Kasumi-1 (cell line): ENCODE measurements at places on chromosomes 3 and 15.
A peak's percentile ranks its signal among the peaks of the same experiment; 100 is the strongest.

- peak; percentile 12 for DNase-seq
These were observed 440 bp downstream of the PRTG start for GRCh38 chr15:55742498-55742926.

DNA sequence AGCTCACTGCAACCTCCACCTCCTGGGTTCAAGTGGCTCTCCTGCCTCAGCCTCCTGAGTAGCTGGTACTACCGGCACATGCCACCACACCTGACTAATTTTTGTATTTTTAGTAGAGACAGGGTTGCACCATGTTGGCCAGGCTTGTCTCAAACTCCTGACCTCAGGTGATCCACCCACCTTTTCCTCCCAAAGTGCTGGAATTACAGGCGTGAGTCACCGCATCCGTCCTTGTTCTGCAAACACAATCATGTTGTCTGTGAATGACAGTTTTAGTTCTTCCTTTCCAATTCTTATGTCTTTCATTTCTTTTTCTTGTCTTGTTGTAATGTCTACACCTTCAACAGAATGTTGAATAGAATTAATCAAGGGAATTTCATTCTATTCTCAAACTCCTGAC, 16.3 kb upstream of the SMCO1 start:
- DNase-seq: no peak

DNA sequence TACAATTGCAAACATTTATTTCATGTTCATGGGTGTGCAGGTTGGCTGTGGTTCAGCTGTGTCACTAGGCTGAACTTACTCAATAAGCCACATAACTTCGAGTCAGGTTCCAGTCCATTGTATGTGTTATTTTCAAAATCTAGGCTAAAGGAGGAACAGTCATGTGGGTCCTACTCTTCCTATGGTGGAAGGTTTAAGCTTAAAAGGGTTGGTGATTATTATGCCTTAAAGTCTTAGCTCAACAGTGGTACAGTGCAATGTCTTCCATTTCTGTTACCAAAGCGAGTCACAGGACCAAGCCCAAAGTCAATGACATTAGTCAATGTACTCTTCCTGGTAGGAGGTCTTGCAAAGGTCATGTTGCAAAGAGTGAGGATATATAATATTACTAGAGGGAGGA, 78.2 kb downstream of the ATG7 start:
- DNase-seq: no peak

GRCh38 chr3:134854254-134854653, 59.2 kb downstream of the EPHB1 start:
- DNase-seq: no peak

GRCh38 chr3:73098873-73099272, 37.4 kb downstream of the EBLN2 start:
- DNase-seq: peak; percentile 37

- no peak for DNase-seq
These were observed 1.9 kb upstream of the LOXL1 start for GRCh38 chr15:73924171-73924921.

GRCh38 chr3:26840272-26840870, 217.8 kb downstream of the LRRC3B start:
- no peak for DNase-seq

- no peak for DNase-seq
These were observed 120.8 kb downstream of the STAG1 start for GRCh38 chr3:136631424-136631823.

DNA sequence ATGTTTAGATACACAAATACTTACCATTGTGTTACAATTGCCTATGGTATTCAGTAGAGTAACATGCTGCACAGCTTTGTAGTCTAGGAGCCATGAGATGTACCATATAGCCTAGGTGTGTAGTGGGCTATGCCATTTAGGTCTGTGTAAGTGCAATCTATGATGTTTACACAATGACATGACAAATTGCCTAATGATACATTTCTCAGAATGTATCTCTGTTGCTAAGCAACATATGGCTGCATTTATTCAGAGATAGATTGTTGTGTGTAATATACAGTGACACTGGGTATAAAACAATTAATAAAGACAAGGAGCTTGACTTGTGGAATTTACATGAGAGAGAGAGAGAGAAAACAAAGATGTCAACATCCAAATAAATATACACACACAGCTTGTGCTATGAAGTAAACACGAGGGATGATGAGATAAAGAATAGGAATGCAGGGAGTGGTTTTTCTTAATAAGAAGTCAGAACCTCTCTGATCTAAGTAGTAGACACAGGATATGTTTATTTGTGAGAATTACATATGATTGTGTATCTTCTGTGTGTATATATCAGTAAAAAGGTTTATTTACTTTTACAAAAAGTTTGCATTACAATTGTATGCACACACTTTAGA, 110.0 kb downstream of the KCNAB1 start:
- no peak for DNase-seq

- DNase-seq: no peak
These were observed 128.6 kb downstream of the MYLK start for GRCh38 chr3:123755501-123755900.

DNA sequence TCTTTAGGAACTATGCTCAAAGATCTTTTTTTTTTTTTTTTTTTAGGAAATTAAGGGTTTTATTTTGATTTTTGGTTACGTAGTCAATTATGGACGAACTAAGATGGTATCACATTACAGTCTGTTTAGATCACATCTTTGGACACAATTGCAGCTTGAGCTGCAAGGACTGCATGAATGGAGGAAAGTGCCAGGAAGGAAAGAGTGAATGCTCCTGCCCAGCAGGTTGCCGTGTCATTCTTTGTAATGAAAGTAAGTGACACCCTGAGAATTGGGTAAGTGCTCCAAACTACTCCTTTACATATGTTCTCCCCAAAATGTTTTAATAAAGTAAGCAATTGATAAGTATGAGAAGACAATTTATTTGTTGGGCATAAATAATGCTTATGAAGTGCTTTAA, 716.5 kb upstream of the GOLIM4 start:
- DNase-seq: no peak

DNA sequence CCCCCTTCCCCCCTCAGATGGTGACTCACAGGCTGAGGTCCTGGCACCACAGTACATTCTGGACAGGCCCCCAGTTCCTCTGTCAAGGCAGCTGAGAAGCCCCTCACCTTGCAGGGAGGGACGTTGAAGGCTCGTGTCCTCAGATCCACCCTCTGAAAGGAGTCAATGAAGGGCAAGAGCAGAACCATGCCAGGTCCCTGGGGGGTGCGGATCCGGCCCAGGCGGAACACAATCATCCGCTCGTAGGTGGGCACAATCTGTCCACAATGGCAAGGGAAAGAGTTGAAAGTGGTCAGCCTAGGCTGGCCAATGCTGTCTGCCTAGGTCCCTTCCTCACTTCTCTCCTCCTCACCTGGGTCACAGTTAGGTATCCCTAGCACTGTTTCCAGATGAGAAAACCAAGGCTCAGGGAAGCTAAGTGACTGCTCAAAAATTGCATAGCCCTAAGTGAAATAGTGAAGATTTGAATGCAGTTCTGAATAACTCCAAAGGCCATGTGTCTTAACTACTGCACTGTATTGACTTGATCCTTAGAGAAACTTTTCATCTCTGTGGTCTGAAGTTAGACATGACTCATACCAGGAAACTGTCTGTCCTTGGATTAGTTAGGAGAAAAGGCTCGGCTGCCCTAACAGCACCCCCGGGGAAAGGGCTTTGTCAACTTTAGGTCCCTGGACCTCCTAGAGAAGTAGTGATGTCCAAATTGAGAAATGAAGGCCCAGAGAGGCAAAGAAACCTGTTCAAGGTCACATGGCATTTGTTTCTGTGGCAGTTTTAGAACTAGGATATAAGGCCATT, 2.9 kb downstream of the STOML1 start:
- peak; percentile 32 for DNase-seq

DNA sequence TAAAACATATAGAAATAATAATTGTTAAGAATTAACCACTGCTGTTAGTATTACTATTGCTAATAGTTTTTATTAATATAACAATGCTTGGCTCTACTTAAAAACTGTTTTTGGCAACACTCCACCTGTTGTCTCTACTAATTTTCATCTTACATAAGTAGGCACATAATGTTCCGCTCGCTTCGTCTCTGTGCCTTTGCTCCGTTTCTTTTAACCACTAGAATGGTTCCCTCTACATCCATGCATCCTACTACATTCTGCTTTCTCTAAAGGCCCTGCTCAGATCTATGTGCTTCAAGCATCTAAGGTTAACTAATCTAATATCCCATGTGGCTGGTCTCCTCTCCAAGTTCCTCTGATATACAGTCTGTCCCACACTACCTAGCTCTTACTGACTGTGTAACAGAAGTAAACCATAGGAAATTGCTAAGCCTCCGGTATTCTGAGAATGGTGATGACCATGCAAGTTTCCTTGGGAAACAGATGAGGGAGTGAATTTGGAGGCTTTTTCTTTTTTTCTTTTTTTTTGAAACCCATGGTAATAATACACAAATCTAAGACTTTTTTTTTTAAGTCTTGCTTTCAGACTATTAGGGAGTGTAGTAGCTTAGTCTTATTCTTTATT, 138.3 kb downstream of the P3H2 start:
- no peak for DNase-seq

GRCh38 chr15:67107014-67107812, 41.8 kb downstream of the SMAD3 start:
- DNase-seq: no peak

DNA sequence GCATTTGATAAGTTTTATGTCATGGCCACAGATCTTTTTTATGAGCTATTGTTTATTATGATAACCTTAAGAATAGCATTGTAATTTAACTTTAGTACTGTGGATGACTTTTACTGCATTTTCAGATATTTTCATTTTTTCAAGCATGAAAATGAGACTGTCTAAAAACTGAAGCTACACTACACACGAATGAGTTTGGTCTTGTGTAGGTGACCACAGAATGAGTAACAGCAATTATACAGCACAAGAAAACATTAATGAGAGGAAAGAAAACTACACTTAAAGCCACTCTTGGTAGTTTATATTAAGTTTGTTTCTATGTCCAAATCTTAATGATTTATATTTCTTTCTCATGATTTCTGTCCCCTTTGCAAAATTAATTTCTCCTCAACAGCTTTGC, 809.2 kb downstream of the NAALADL2 start:
- no peak for DNase-seq

GRCh38 chr15:72540606-72541237, 66.6 kb downstream of the ARIH1 start:
- DNase-seq: no peak

DNA sequence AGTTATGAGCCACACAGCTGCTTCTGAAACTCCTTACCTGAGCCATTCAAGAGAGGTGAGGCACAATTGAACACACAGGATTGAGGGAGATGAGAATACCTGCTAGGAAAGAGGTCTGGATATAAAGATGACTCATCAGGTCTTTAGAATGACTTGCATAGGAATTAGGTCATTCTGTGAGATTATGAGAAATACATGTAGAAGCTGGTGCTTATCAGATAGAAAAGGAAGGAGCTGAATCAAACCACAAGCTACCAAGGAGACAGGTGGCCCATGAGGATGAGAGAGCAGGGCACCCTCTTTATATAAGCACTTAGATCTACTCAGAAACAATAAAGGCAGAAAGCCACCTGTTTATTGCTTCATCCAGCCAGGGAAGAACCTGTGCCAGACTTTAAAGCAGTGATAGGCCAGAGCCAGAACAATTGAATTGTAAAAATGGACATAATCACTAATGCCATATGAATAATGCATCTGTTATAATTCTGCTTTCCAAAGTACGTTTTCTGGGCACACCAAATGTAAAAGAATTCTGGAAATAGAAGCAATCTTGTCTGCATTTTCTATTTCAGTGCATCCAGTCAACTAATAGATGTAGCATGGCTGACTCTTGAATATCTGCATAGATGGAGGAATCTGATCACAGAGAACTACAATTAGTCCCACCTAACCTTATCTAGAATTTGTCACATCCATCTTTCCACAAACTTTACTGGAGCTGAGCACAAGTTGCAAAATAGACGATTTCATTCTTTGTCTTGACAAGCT, 74.9 kb downstream of the PIK3R4 start:
- no peak for DNase-seq

DNA sequence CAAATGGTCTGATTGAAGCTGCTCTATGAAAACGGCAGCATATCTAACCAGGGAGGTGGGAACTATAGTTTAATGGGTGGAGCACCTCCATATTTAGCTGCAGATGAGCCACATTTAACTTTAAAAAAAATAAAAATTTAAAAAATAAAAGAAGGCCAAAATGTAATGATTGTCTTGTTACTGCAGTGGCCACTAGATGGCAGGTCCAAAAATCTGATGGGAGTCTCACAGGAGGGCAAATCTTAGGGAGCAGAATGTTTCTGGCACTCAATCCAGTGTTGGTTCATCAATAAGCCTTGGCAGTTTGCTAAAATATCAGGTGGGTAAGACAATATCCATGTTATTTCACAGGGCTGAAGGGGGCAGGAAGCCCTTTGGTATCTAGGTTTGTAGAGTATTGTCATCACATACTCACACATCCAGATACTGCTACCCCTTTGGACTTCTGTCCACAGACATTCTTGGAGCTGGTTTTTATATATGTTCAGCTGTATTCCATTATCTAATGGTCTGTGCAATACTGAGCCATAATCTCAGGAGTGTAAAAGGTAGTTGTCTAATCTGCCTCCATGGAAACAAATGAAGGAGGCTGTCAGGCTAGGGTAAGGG, 233.3 kb downstream of the TIGIT start:
- DNase-seq: peak; percentile 40

DNA sequence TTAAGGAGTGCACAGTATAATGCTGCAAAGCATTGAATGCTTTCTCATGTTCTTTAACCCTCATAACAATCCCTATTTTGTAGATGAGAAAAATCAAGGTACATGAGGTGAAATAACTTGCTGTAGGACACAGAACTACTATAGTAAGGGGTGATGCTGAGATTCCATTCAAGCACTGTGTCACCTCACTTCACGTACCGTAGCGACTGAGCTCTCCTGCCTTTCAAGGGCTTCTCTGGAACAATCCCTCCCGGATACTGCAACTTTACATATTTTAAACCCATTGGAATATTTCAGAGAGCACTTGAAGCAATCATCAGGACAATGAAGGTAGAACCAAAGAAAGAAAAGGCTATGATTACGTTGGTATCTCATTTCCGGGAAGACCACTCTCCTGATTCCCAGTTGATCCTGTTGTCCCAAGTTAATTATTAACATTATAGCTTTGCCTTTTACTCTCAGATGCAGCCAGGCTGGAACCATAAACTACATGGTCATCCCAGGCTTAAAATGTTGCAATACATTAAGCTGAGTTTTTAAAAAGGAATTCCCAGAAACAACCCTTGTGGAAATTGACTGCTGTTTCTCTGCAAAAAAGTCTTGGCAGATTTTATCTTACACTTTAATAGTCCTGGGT, 252.2 kb upstream of the IGF1R start:
- no peak for DNase-seq

DNA sequence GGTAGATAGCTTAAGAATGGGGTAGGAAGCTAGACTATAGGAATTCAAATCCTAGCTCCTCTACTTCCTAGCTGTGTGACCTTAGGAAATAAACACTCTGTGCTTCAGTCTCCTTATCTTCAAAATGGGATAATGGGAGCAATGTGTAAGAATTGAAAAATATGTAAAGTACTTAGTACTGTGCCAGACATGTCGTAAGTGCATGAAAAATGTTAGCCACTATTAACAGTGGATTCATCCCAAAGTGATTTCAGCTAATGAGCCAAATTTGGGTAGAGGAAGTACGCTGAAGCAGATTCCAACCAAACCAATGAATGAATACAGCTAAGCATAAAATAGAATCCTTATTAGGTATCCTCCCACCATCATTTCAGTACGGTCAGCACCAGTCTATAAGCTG, 192.1 kb downstream of the RORA start:
- no peak for DNase-seq
